ENCODE measurements at places on chromosomes 6 and 20.
A peak's percentile ranks its signal among the peaks of the same experiment; 100 is the strongest.

DNA sequence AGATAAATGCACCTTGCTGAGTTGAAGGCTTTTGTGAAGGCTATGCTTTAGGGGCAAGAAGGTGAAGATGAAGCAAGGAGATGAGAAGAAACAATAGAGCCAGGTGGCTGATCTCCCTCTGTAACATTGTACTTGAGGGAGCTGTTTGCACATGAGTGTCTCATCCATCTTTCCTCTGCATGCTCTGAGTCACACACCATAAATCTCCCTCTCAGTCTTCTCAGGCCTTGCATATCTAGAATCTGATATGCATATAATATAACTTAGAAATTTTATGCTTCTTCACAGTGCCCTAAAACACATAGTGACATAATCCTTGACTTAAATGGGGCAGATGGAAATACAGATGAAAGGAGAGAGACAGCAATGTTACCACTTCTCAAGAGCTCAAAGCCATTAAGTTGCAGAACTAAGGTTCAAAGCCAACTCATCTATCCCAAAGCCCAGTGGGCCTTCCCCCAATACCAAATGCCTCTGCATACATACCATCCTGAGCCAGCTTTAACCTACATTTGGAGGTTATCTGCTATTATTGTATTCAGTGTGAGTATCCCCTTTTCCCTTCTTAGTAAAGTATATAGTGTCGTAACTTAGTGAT lies 62.4 kb upstream of the STXBP5 start:
- no peak for DNase-seq

- DNase-seq, result no peak
Measured at GRCh38 chr20:43011491-43011890, 178.2 kb downstream of the PTPRT start.

DNA sequence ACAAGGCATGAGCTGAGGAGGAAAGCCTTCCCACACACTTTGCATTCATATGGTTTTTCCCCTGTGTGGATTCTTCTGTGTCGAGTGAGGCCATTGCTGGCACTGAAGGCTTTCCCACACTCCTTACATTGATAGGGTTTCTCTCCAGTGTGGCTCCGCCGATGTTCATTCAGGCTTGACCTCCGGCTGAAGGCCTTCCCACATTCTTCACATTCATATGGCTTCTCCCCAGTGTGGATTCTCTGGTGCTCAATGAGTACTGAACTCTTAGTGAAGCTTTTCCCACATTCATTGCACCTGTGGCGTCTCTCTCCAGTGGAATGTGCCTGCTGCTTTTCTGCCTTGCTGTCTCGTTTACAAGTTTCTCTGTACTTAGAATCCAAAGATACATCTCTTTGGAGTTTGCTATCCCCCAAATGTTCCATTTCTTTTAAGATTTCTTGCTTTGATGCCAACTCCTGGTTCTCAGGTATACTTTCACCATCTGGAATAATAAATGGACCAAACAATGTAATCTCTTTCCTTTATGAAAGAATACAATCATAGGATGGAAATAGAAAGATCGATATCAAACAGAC lies 9.5 kb downstream of the ZSCAN31 start:
- no peak for DNase-seq

GRCh38 chr6:2237001-2237400 lies 8.4 kb downstream of the GMDS start:
- peak; percentile 82 for DNase-seq

GRCh38 chr6:14660806-14661579 lies 543.4 kb downstream of the CD83 start:
- DNase-seq, result peak; percentile 19

DNA sequence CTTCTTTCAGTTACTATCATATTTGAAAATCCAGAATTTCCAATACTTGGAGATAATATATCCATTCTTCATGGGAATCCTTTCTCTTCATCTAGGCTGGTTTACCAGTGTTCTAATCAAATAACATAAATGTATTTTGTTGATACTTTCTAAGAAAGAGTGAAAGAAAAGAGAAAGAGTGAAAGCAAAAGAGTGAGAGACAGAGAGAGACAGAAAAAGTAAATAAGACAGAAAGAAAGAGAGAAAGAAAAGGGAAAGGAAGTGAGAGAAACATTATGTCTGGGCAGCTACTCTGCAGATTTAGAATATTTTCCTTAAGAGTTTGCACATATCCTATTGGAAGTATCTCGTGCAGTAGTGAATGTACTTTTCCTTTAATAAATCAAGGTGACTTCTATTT lies 781.0 kb upstream of the GJE1 start:
- DNase-seq, result no peak
